Activated T-helper 1 cell treated with anti-CD3 and anti-CD28 coated beads, Interleukin-2, amount 50 U/mL, for 16 hours (primary cell): ENCODE measurements at places on chromosomes 12 and 14.

GRCh38 chr14:59316151-59316830 is 127.8 kb downstream of the DAAM1 start:
- DNase-seq: no peak

DNA sequence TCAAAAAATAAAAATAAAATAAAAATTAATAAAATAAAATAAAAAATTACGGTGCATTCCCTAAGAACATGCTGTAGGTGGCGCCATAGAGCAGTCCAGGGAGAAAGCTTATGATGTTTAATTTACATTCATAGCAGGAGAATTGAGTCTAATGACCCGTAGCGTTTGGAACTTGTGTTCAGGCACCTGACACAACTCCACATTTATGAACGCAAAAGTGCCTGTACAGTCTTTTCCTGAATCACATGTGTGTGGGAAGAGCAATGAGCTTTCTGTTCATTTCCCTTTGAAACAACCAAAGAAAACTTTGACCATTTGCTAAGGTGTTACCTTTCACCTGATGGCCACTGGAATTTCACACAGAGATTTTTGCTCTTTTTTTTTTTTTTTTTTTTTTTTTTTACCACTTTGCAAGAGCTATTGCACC is 60.6 kb upstream of the KCNA1 start:
- no peak for DNase-seq

GRCh38 chr12:30023186-30023585 is 239.4 kb upstream of the TMTC1 start:
- DNase-seq: no peak

DNA sequence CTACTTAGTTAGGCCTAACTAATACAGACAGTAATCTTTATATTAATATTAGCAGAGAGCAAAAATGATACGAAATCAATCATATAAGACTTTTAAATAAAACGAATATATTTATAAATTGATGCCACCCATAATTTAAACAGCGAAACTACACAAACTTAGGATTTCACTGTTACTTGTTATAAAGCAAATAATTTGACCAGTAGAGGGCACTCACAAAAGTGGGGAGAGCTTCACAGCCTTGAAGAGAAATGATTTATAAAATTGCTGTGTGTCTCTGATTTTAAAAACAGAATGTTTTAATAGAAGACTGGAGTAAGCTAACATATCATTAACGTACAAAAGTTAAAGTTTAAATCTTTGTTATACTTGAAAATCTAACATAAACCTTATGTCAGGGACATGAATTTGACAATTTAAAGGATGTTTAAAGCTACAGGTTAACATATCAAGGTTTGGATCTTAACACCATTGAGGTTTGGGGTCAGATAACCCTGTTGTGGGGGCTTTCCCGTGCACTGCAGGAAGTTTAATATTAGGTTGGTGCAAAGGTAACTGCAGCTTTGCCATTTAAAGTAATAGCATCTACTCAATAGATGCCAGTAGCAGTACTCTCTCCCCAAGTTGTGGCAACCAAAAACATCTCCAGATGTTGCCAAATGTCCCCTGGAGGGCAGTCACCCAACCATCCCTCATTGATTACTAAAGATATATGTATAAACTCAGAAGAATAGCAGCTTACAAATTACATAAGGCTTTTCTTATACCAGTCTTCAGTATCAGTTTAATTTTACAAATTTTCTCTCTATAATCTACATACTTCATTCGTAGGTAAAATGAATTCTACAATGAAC is 9.3 kb downstream of the KRAS start:
- DNase-seq: no peak

DNA sequence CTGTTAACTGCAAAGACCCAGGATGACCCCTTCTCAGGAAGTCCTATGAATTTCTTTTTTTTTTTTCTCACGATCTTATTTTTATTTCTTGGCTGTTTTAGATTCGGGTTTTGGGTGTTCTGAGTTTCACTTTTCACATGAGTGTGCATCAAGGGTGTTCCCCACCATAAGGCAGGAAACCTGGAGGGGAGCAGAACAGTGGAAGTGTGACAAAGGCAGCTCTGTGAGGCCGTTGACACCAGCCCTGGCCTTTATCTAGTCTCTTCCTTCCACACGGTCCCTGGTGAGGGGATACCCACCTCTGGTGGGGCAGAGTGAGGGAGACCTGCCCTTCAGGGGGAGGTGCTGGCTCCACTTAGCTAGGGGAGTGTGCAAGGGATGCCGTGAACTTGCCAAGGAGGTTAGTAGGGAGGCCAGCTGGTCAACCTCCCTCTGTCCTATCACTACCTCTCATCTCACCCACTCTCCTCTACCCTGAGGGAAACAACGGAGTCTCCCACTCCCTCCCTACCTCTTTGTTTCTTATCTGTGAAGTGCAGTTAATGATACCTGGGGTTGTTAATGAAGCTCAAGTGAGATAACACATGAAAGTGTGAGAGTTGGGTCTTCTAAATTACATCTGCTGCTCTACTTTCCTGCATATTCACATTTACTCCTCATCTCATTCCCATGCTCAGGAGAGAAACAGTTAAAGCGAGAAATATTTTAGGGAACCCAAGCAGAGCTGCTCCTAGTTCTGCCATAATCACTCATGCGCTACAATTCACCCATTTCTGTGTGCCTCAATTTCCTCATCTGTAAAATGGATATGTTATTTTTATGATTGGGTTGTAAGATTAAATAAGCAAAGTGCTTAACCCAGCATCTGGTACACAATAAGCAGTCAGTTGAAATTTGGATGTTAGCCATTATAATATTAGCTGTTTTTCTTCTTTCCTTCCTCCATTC is 4.4 kb upstream of the GALNT6 start:
- DNase-seq: no peak

- no peak for DNase-seq
Measured at GRCh38 chr14:99668307-99669295, 15.5 kb upstream of the CYP46A1 start.

- no peak for DNase-seq
Measured at GRCh38 chr12:3655328-3655900, 97.5 kb downstream of the CRACR2A start.

- DNase-seq: no peak
Measured at GRCh38 chr12:110024051-110024450, 24.3 kb downstream of the C12orf76 start.

- DNase-seq: no peak
Measured at GRCh38 chr12:84698576-84699333, 213.8 kb downstream of the SLC6A15 start.

DNA sequence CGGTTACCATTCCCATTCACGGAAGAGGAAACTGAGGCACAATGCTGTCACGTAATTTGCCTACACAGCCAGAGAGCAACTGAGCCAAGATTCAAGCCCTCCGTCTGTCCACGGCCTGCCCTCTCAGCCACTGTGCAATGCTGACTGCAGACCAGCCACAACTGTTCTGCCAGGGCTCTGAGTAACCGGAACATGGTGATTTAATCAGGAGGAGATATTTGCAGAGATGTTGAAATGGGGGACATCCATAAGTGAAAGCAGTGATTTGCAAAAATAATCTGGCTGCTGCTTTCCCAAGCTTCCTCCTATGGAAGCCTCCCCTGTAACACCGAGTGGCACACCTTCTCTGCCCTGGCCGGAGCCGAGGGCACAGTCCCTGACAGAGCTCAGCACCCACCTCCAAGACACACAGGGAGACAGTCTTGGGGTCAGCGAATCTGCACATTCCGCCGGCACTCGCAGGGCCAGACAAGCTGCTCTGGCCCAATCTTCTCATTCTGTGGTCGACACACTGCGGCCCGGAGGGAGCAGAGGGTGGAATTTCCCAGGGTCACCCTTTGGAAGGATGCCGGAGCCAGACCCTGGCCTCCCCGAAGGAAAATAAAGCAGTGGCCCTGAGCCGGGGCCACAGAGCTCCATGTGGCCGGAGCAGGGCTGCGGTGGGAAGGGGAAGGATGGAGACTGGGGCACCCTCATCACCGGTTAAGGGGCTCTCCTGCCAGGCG is 158.2 kb upstream of the DIO3 start:
- no peak for DNase-seq

GRCh38 chr14:71060274-71060673 is 153.0 kb downstream of the PCNX1 start:
- no peak for DNase-seq

DNA sequence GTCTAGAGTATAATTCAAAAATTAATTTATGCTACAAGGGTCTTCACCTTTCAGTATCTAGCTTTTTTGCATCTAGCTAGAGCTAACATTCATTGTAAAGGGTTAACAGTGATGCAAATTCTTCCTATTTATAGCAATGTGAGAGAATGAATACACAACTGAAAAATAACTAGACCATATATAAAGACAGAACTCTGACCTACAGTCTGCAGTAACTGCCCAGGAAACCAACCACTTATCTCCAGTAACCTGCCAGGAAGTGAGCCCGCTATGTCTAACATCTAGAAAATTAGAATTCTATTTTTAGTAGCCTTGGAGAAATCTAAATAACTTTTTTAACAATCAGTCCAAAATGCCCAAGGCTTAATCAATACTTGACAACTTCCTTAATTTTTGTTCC is 1021.9 kb downstream of the LRFN5 start:
- DNase-seq: no peak

DNA sequence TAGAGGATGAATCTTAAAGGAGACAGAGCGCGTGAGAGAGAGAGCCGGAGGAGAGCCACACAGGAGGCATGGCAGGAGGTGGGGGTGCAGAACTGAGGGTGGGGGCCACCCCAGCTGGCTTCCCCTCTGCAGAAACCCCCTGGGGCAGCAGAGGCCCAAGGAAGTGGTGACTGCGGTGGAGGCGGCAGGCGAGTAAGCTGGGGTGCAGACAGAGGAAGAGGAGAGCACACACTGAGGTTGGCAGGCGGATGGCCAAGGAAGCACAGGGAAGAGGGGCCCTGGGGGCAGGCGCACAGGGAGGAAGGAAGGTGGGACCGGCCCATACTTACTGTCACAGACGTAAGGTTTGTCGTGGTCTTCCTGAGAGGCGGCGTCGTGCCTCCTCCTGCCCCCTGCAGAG is 179.8 kb downstream of the DPF3 start:
- no peak for DNase-seq

- no peak for DNase-seq
Measured at GRCh38 chr12:114355389-114356088, 50.4 kb downstream of the TBX5 start.

DNA sequence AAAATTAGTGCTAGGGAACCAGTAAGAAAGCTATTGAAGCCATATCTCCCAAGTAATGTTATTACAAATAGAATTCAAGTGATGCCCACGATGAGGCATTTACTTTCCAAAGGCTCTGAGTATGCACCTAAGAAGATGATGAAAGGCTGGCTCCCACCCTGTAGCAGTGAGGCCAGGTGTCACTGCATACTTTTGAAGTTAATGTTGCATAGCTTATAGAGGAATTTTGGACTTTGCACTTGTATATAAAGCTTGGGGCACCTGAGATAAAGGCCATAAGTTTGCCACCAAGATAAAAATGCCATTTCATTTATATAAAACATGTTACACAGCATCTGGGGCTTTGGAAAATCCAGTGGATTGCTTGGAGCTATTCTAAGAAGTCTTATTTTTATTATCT is 96.2 kb downstream of the PTPRB start:
- DNase-seq: no peak

- DNase-seq: no peak
Measured at GRCh38 chr12:47078733-47079467, 521 bp upstream of the PCED1B start.

DNA sequence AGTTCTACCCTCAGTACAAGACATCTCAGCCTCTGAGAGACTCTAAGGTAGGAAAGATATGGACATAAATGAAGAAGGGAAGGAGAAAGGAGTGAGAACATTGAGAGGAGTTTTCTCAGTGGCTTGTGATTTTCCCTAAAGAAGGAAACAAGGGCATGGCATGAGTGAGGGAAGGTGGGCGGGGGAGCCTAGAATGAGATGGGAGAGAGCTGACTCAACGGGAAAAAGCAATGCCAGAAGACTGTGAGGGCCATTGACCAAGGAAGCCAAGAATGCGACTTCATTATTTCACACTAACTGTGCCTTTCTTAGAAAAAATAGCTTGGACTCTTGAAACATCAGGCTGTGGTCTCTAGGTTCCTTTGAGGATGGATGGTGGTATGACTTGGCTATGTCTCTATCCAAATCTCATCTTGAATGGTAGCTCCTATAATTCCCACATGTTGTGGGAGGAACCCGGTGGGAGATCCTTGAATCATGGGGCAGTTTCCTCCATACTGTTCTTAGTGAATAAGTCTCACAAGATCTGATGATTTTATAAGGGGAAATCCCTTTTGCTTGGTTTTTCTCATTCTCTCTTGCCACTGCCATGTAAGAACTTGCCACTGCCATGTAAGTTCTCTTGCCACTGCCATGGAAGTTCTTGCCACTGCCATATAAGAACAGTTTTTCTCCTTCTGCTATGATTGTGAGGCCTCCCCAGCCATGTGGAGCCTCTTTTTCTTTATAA is 279.6 kb downstream of the NUAK1 start:
- DNase-seq: no peak

DNA sequence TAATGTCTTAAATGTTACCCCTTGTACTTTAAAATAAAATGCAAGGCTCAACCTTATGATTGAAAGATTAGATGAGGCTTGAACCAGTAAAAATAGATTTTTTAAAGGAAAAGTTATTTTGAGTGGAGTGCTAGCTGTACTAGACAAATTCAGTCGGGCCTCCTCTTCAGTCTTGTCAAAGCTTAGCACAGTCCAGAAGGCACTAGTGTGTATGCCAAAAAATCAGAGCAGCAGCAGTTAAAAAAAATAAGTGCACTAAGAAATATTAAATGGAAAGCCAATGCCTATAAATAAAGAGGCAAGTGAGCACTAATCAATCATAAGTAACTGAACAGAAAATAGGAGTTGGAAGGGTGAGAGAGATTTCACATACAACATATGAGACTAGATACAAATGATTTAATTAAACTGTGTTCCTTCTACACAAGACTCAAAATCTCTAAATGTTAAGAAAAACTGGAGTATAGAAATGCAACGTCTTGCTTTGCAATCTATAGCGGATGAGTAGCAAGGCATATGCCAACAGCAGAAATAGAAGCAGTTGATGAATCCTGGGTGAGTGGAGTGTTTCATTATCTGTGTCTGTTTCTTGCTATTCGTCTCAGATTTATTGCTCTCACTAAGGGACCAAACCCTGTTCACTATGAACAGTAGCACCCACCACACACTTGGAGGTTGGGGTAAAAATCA is 172.1 kb downstream of the ETNK1 start:
- no peak for DNase-seq

- DNase-seq: no peak
Measured at GRCh38 chr12:51335931-51336330, 10.5 kb downstream of the CELA1 start.

- DNase-seq: no peak
Measured at GRCh38 chr14:96867634-96868033, 70.5 kb downstream of the VRK1 start.

DNA sequence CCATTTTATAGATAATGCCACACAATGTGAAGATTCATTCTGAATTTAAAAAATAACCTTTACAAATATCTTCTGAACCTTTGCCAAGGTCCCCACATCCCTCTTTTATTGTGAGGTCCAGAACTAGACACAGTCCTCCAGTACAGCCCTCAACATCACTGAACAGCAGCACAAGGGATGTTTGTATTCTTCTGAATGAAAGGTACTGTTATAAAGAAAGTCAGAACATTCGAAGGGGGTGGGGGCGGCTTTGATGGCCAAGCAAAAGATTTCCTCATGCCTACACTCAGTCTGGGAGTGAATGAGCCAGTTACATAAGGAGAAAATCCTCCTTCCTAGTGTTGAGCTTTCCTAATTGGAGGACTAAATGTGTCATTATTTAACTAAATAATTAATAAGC is 77.3 kb downstream of the PPM1A start:
- no peak for DNase-seq

GRCh38 chr12:94909663-94910062 is 93.8 kb downstream of the NDUFA12 start:
- no peak for DNase-seq
